ENCODE measurements at places on chromosomes 12 and 14.

GRCh38 chr12:58563621-58564020 is 356.7 kb downstream of the LRIG3 start:
- DNase-seq, result no peak

DNA sequence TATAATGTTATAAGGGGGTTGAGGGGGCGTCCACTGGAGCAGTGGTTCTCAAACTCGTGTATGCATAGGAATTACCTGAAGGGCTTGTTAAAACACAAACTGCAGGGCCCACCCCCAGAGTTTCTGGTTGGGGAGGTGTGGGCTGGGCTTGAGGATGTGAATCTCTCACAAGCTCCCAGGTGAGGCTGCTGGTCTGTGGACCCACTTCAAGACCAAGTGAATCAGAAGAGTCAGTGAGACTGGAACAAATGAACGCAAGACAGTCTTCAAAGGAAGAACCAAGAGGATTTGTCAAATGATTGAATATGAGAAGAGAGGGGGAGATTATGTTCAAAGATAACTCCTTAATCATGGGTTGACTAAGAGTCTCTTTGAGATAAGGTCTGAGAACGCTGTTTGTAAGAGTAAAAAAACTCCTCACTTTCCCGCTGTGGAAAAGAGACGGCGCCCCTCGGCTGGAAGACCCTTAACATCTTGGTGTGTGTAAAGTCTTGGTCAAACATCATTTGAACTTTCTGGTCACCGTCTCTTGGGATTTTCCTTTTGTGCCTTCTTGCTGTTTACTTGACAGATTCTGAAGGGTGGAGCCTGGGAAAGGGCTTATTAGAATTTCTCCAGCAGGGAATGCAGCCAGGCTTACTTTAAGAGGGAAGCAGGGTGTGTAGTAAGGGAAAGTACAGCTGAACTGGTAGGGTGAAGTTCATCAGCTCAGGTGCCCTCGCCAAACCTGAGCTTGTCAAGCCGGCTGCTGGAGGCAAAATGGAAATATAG is 5.3 kb upstream of the FOXN3 start:
- DNase-seq, result no peak

DNA sequence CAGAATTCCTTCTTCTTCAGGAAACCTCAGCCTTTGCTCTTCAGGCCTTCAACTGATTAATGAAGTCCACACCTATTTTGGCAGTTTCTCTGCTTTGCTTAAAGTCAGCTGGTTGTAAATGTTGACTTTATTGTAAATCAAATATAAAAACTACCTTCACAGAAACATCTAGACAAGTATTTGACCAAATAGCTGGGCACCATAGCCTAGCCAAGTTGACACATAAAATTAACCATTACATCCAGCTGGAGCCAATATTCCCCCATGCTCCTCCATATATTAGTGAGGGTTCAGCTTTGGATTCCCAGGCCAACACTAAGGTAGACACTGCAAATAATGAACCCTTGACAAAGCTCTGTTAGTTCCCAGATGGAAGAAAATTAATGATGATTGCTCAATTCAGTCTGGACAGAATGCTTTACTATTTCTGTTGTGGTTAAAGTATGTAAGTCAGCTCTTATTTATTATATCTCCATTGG is 125.5 kb downstream of the ZFP36L1 start:
- DNase-seq, result no peak

DNA sequence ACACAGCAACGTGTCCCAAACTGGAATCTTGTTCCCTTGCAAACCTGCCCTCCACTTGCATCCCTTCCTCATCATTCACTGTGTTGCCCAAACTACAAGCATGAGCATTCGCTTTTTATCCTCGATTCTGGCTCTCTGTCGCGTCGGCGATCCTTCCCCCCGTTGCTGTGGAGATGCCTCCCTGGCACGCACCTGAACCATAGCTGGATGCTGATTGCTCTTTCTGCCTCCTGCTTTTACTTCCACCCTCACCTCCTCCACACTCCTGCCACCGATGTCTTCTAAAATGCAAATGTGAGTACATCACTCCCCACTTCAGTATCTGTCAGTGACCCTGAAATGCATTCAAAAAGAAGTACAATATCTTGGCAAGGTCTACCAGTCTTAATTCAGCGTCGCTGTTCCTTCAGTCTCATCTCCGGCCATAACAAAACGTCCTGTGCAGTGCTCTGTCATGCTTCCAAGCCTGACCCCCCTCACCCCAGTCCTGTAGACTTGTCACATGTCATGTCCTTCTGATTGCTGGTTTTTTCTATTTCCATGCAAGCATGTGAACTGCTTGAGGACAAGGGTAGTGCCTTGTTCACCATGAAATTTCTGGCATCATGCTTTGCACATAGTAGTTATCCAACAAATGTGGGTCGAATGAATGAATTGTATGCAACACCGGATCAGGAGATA is 2.5 kb upstream of the PPP2R5C start:
- DNase-seq, result no peak

DNA sequence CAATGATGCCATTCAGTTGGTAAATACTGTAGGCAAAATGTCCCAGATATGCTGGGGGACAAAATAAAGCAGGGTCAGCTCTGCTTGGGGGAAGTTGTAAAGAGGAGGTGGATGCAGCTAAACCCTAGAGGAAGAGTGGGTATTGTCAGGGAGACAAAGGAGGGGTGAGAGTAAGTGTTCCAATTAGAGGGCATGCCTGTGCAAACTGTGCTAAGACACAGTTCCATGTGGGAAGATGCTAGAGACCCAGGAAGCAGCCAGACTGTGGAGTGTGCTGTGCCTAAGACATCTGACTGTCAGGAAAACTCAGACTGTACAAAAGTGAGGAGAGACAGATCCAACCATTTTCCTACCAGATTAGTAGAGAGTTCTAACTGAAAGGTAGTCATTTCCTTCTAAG is 474.3 kb downstream of the ATP23 start:
- no peak for DNase-seq

GRCh38 chr14:37932481-37932880 is 275.2 kb upstream of the SSTR1 start:
- DNase-seq, result no peak

DNA sequence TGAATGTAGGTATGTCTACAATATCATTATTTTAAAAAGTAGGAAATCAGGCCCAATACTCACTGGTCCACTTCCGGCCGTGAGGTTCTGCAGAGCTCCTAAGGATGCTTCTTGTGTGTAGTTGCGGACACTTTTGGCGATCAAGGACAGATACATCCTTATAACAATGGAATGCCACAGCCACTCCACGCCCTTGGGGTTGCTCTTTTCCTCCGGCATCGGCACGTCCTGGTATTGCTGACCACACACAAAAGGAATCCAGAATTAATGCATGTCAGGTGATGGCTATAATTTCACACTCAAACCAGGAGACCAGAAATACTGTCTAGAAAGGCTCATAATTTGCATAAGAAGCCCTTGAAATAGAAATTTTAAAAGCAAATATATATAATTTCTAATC is 65.6 kb upstream of the YARS2 start:
- DNase-seq, result no peak

DNA sequence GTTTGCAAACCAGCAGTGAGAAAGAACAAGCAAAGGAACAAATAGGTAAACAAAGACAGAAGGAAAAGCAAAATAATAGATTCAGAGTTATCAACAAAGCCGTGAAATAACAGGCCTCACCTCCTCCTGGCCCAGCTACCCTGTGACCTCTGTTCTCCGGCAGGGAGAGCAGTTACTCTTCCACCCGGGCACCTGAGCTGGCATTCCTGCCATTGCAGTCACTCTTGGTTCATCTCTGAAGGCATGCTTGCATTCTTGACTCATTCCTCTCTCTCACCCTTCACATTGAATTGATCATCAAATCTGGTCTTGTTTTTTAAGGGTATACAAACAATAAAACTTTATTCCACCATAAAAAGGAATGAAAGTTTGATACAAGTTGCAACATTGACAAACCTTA is 95.1 kb downstream of the TTC8 start:
- no peak for DNase-seq

DNA sequence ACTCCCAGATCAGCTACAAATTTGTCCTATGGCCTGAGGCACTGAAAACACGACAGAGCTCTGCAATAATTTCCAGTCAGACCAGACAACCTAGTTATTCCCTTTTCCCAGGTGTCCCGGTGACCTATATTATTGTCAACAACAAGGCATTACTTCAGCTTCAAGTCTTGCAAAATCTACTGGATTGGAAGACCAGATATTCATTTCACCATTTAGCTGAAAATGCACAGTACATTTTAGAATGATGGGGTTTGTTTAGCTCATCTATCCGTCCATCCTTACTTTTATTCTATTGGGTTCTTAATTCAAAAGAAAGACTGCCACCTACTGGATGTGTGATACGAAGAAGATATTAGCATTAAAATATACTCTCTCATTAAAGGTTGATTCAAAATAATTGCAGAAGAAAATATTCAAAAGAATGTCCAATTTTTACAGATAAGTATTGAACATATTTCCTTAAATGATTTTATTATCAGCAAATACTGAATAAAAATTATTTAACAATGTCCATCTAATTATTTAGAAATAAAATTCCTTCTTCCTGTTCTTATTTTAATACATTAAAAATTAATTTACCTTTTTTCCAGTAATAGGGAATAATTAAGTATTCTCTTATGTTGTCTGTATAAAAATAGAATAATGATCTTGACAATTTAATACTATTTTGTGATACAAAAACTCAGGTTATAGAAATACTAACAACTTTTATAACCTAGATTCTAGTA is 244.9 kb upstream of the LRIG3 start:
- DNase-seq, result peak; percentile 24

DNA sequence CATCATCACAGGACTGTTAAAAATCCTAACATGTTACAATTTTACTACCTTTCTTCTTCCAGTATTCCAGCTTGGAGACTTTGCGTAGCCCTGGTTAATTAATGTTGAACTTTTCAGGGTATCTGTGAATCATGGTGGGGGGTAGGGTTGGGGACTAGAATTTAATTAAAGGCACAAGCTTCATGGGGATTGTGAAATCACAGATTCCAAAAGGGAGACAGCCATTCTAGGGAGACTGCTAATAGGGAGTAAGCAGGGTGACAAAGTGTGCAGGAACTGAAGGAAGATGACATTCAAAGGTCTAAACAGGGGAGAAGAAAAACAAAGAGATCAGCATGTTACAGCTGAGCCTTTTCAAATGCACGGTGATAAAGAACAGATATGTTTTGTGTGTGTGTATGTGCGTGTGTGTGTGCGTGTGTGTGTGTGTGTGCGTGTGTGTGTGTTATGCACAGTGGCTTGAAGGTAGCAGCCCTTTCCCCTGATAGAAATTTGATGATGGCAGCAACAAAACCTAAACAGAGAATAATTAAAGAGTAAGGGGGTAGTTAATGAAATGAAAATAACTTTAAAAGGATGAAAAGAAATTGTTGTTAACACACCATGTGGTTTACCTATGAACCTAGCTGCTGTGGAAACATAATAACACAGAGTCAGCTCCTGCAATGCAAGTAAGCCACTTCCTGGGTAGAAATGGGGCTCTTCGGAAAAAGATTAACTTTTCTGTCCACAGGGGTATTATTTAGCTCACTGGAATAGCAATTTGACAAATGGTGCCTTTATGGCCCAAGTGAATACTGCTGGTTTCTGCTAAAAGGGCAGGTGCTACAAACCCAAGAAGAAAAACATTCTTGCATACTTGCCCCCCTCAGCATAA is 581.7 kb downstream of the DIO2 start:
- peak; percentile 19 for DNase-seq

DNA sequence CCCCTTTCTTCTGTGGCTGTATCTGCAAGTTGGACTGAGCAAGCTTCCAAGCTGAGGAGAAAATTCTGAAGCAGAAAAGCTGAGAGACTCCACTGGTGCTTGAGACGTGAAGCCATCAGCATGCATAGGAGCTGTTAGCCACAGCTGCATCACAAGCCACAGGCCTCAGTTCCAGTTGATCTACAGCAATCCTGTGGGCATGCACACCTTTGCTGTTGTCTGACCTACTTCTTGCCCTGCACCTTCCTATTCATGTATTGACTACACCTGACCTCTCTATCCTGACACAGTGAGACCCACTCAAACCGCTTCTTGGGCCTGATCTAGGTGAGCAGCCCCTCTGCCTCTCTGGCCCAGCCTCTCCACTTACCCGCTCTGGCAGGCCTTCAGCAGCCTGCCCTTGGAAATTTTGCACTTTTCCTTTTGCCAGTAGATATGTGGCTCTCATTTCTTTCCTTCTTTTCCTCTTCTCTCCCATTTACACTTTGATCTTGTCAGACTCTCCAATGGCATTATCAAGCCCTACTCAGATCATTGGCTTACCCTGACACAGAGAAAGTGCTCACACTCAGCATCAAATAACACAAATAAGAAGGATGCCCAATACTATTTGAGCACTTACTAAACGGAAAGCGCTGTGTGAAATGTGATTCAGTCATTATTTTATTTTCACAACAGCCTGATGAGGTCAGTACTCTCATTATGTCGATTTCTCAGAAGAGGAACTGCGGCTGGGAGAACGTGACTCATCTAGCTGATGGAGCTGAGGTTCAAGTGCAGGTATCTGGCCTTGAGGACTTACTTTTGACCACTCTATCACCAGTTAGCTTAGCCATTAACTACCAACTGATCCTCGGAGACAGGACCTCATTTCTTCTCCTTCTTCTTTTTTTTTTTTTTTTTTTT is 21.9 kb upstream of the PTGR2 start:
- DNase-seq, result no peak

- DNase-seq, result no peak
Observed at GRCh38 chr12:118582863-118583262, 206.5 kb downstream of the SUDS3 start.

DNA sequence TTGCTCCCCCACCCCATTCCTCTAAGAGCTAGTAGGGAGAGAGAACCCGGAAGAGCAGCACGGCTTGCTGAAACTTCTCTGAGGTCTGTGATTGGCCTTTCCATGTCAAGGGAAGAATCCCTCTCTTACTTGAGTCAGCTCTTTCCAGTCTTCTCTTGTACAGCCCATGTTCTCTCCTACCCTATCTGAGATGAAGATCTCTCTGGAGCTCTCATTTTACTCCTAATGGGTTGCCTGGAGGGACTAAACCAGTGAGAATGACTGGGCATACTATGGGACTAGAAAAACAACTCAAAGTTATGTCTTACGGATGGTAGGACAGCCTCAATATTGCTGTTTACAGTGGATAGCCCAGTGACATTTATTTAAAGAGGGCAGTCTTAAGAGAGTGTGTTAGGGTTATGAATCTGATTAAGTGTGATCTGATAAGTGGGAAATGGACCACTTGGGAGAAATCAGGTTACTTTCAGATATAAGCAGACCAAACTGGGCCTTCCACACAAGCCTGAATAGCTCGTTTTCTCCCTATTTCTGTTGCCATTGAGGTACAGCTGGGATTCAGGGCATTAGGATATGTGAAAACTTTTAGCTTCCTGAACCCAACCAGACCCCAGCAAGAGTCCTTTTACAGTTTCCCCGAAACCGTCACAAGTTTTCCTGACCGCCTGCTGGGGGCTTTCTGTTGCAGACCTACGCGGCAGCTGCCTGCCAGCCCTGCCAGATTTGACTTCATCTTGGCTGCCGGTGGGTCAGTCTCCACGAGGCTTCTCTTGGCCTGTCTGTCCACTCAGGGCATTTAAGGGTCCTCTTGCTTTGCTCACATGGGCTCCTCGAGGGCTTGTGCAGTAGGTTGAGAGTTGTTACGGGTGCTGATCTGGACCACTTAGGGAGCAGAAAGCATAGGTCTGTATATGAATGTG is 16.9 kb downstream of the ETV6 start:
- no peak for DNase-seq

All from left kidney (tissue), 8 donors.